ENCODE measurements at places on chromosomes 1 and 21. TPM values are rescaled to one million over a fixed set of nuclear protein-coding genes. Genes with fewer than 3 reads are reported as not detected.

DNA sequence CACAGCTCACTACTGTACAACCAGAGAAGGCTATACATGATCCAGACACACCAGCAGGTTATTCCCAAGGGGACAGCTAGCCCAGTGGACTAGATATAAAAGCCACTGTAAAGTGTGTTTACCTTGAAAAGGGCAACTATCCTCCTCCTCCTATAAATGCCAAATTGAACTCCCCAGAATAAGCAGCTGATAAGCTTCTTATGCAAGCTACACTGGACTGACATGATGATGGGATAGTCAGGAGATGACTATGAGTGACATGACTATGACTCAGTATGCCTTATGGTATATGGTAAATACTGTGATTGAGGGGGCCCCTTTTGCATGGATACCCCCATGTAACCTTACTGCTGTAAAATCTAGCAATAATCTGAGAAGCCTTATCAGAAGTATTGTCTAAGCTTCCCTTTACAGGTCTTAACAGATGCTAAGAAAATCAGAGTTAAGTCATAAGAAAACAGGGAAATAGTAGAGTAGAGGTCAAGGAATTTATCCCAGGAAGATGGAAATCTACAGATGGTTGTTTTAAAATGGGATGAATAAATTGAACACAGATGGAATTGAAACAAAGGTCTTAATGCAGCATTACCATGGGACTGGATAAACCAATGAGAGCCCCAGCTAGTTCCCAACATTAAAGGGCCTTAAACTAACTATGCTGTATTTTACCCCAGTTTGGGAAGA lies 55.8 kb downstream of the TRIM33 start:
- no peak for DNase-seq

LAX1 gene
- not detected for total RNA-seq

DNA sequence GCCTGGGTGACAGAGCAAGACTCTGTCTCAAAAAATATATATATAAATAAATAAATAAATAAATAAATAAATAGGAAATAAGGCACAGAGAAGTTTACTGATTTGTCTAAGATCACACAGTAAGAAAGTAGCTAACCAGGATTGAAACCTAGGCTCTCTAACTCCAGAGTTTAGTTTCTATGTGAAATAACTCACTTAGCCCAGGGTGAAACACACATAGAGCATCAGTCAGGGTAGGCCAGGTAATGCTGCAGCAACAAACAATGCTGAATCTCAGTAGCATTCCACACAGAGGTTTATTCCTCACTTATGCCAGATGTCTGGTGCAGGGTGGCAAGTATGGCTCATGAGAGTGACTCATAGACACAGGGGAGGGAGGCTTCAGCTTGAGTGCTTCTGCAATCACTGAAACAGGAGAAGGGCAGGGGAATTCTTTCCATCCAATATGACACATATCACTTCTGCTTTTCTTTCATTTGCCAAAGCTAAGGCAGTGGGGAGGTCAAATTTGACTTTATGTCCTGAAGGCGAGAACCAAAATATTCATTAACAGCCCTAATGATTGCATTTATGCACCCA lies 37.1 kb upstream of the KANK4 start:
- peak; percentile 58 for DNase-seq

PDE4DIP gene
- 184 TPM for total RNA-seq

GRCh38 chr1:183404476-183404875 lies 13.7 kb downstream of the NMNAT2 start:
- no peak for DNase-seq

- DNase-seq = no peak
Measured at GRCh38 chr1:81471255-81471654, 329.5 kb upstream of the ADGRL2 start.

DNA sequence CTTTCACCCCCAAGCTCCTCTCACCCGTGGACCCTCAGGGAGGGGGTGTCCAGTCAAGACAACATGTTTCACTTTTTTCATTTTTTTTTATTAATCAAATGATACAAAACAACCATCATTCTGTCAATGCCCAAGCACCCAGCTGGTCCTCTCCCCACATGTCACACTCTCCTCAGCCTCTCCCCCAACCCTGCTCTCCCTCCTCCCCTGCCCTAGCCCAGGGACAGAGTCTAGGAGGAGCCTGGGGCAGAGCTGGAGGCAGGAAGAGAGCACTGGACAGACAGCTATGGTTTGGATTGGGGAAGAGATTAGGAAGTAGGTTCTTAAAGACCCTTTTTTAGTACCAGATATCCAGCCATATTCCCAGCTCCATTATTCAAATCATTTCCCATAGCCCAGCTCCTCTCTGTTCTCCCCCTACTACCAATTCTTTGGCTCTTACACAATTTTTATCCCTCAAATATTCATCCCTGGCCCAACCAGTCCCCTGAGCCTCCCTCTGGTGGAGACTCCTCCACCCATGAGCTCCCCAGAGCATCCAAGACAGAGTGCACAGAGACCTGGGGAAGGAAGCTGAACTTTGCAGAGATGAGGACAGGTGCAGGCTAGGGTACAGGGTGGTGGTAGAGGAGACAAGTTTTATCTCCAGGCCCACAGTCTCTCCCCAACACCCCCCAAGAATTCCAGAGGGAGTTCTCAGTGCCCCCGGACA lies 1.4 kb upstream of the S100A16 start:
- DNase-seq = no peak

UBXN11 gene
- total RNA-seq = 21.1 TPM

DNA sequence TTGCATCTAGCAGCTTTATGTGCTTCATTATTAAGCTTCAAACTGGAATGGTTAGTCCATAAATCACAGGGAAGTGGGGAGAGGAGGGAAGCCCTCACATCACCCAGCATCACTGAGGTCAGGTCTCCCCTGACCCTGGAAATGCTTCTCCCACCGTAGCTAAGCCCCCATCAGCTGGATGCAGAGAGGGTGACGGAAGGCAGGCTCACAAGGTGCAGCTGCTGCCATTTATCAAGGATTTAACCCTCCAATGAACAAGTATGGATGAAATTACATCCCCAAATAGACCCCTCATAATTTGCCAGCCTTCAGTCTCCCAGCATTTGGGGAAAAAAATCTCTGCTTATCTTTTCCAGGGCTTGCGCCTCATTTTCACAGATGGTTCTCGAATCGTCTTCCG lies 60.8 kb downstream of the PGM1 start:
- no peak for DNase-seq

SPRR2G gene
- total RNA-seq = not detected

- no peak for DNase-seq
Measured at GRCh38 chr1:116861137-116861536, 48.6 kb upstream of the PTGFRN start.
